Occipital lobe (tissue), 3 donors: ENCODE measurements at places on chromosomes 12 and 14. TPM values are rescaled to one million over a fixed set of nuclear protein-coding genes. Genes with fewer than 3 reads are reported as not detected.

DNA sequence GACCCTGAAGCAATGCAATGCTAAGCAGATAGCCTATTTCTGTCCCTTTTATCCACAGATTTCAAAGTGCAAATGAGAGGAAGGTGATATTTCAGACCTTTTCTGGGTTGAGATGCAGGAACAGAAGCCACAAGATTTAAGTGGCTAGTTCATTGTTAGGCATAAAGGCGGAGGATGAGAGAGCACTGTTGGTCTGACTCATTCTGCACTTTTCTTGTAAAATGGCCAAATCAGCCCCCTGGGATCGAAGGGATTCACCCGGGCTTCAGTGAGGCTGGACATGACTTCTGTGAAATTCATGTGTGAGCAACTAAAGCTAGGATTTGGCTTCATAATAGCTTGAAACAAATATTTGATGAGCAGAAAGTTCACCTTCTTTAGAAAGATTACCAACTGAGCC is 101.9 kb upstream of the OVCH1 start:
- DNase-seq = no peak

P2RX7 gene
- 2.7 TPM for total RNA-seq

GRCh38 chr12:62640910-62641448 is 174.4 kb downstream of the MON2 start:
- DNase-seq = no peak

GRCh38 chr14:81222126-81222525 is 1.4 kb upstream of the GTF2A1 start:
- no peak for DNase-seq

CRIP1 gene
- total RNA-seq = 0.94 TPM
